ENCODE measurements at places on chromosomes 12 and 14.

- DNase-seq: no peak
These were observed 26.6 kb upstream of the GTF2A1 start for GRCh38 chr14:81247271-81247766.

DNA sequence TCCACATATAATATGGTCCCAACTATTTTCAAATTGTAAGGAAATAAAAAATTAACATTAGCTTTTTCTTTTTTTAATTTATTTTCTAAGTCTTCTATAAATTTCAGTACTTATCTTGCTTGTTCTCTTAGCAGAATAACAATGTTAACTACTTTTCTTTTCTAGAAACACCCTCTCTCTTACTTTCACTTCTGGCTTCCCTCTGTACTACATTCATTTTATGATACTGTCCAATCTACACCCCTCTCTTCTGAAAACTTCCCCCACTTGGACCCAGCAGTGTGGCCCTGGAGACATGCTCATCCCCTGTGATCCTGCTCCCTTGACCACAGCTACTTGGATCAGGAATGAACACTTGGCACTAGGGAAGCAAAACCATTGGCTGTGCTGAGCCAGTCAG, 15.7 kb downstream of the SGPP1 start:
- no peak for DNase-seq

DNA sequence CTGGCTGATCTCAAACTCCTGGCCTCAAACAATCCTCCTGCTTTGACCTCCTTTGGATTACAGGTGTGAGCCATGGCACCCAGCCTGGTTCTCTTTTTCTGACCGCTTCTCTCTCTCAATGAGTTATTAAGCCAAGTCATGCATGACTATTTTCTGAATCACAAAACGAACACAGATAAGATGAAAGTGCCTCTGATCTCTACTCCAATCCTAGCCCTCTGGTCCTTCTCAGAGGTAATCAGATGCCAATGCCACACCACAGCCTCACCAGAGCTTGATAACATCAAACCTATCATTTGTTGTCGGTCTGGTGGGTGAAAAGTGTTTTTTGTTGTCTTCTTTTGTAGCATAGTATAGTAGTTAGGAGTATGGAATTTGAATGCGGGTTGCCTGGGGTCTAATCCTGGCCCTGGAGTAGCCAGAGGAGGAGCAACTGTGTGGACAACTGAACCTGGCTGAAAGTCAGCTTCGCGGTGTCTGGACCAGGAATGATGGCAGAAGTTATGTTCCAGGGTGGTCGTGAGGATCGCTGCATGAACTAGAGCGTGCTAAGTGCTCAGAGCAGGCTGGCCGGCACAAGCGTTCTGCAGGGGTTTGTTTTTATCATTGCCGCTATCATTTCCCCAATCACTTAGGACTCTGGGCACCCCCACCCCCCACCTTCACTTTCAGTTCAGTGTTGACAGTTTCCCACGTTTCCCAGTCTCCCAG, 77.9 kb downstream of the SPRING1 start:
- DNase-seq: no peak

GRCh38 chr14:104037903-104038302, 47.6 kb upstream of the ASPG start:
- no peak for DNase-seq

DNA sequence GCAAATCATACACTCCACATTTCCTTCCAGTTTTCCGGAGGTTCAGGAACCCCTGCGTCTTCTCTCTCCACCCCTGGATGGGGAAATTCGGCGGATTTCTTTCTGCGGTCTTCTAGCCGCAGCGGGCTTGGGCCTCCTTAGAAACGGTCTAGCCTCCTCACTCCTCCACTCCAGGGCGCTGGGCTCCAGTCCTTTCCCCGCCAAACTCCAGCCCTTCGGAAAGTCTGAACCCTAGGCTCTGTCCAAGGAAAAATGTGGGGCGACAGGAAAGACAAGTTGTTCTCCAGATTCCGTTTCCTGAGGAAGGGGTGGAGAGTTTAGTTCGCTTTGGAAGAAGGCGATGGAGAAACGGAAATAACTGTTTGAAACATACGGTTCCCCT, 1.4 kb upstream of the HOXC10 start:
- DNase-seq: no peak

GRCh38 chr12:110906083-110906482, 14.3 kb downstream of the MYL2 start:
- DNase-seq: no peak
